ENCODE measurements at places on chromosomes 5 and 9. TPM values are rescaled to one million over a fixed set of nuclear protein-coding genes. Genes with fewer than 3 reads are reported as not detected.

The TRIM7 gene
- 0.74 TPM for total RNA-seq

GRCh38 chr9:37309136-37309535, 113.4 kb upstream of the GRHPR start:
- DNase-seq, result no peak

The FOXI1 gene
- total RNA-seq, result not detected

DNA sequence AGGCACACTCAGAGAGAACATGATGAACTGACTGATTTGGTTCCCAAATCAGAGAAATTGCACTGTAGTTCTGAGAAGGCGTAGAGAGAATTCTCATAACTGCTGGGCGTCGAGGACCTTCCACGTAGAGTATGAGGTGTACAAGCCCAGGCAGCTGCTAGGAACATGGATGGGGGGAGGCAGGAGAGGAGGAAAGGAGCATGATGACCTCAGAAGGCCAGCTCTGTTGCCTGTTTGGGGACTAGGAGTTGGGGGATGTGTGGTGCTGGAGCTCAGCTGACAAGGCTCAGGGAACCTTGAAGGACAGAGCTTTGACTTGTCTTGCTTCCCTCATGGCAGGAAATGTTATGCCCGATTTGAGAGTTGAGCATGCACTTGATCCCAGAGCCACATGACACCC, 485.4 kb downstream of the IRX1 start:
- DNase-seq, result no peak

DNA sequence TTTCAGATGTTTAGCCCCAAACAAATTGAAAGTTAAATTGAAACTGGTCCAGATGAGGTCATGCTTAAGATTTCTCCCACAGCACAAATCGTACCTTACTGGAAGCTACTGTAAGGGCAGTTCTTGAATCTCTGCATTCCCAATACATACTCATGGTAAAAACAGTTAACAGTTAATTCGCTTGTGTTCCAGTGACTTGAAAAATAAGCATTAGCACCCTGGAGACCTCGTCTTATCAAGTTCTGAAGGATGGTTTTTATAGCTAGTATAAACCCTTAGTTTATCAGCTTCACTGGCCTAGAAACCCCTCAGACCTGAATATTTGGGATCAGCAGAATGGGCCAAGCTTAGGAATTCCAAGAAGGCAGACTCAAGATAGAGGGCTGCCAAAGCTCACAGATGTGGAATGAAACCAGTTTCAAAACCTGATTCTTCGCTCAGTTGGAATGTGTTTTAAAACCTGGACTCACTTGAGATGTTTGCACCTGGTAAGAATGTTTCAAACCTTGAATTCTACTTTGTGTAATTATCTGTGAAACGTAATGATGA, 103.6 kb downstream of the C9orf152 start:
- peak; percentile 70 for DNase-seq

DNA sequence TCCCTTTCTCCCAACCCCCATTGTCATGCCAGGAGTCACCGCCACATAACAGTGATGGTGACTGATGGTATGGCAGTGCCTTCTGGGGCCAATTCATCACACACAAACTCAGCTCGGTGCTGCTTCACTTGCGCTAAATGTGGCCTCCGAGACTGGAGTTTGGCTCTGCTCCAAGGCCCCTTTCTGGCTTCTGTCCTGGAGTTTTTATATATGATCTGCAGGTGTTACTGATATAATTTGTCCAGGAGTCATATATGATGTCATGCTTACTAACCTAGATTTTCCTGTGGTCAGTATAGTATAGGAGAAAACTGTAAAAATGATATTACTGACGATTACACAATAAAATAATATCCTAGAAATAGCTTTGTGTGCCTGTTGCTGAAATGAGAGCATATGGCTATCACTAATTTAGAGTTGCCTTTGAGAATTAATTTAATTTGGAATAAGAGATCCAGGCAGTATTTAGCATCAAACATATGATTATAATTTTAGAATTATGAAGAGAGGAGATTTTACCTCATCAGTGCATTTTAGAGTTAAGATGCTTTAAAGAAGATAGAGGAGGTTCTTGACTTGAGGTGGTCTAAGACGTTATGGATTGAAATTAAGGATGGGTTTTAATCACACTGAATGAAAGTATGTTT, 334.1 kb upstream of the CD180 start:
- DNase-seq, result no peak

- no peak for DNase-seq
Observed at GRCh38 chr5:126166368-126166767, 256.8 kb upstream of the GRAMD2B start.

- no peak for DNase-seq
Observed at GRCh38 chr5:42989190-42989589, 50.9 kb downstream of the ANXA2R start.

DNA sequence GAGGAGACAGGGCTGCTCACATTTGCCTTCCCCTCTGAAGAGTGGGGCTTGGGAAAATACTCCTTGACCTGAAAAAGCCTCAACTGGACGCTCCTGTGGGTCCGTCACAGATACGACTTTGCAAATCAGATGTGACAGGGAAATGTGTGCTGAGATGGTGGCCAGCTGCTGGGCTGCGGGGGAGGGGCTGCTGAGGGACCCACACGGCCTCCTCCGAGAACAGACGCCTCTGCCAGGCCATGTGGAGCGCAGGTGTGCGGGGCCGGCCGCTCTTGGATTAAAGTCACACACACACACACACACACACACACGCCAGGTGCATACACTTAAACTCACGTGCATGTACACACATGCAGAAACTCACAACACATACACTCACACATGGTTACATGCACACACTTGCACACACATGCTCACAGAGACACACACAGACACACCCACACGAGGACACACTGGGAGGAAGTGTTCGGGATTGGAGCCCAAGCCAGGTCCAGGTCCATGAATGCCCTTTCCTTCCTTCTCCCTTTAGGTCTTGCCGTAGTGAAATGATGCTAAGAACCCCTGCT, 167.4 kb downstream of the GAPVD1 start:
- no peak for DNase-seq

DNA sequence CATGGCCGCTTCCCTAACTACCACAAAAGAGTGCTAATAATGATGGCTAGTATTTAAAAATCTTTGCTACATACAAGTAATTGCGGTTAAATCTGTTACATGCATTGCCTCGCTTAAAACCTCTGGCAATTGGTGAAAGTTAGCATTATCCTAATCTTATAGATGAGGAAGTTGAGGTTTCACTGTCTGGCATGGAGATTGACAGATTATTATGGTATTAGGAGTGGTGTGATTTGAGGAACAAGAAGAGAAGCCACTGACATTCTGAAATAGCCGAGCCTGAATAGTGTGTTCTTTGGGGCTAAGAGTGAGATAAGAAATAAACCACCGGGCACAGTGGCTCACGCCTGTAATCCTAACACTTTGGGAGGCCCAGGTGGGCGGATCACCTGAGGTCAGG, 45.3 kb upstream of the DPYSL3 start:
- no peak for DNase-seq

- peak; percentile 90 for DNase-seq
Observed at GRCh38 chr9:4297151-4297785, 2.6 kb downstream of the GLIS3 start.

DNA sequence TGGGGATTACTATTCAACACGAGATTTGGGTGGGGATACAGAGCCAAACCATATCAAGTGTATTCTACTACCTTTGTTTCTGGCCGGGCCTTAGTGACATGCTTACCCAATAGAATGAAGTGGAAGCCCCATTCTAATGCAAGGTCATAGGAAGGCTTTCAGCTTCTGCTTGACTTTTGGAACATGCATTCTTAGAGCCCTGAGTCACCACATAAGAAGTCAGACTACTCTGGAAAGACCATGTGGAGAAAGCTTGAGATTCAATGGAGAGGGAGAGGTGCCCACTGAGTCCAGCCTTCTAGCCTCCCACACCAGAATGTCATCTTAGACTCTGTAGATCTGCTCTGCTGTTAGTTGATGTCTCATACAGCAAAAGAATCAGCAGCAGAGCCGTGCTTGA, 155.7 kb upstream of the FBN2 start:
- DNase-seq, result no peak

The S1PR3 gene
- 12.8 TPM for total RNA-seq

The SLC28A3 gene
- total RNA-seq, result 0.16 TPM

The FAM200C gene
- total RNA-seq, result 5.5 TPM

DNA sequence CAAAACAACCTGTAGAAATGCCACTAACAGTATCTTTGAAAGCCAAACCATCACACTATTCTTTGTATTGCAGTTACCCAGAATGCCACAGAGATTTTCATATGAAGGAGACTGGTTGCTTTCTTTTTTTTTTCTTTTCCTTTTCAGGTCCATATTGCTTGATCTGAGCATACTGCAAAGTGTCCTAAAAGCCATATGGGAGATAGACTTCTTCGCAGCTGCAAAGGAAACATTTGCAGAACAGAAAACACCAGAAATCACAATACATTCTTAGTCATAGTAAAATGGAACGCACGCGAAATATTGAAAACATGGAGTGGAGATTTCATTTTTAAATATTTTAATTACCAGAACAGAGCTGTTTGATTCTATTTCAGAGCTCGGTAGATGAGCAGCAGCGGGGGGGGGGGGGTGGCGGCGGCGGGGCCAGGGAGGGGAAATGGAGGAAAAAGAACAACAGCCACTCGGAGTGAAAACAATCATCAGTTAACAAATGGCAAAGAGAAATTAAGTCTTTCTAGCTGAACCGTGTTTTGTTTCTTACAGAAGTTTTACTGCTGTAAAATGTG, 284.1 kb downstream of the NFIB start:
- peak; percentile 33 for DNase-seq

- DNase-seq, result no peak
Observed at GRCh38 chr5:167616043-167616890, 675.2 kb upstream of the WWC1 start.

The APBB3 gene
- total RNA-seq, result 16.1 TPM

DNA sequence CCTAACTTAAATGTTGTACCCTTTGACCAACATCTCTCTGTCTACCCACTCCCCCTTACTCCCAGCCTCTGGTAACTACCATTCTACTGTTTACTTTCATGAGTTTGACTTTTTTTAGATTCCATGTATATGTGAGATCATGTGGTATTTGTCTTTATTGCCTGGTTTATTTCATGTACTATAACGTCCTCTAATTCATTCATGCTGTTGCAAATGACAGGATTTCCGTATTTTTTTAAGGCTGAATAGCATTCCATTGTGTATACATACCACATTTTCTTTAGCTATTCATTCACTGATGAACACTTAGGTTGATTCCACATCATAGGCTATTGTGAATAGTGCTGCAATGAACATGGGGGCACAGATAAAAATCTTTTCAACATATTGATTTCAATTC, 11.8 kb upstream of the NDUFB6 start:
- peak; percentile 19 for DNase-seq

- DNase-seq, result no peak
Observed at GRCh38 chr5:176561259-176561658, 12.1 kb downstream of the CDHR2 start.

The FBXL7 gene
- 12.6 TPM for total RNA-seq

GRCh38 chr5:39254671-39255070, 35.3 kb upstream of the FYB1 start:
- no peak for DNase-seq

DNA sequence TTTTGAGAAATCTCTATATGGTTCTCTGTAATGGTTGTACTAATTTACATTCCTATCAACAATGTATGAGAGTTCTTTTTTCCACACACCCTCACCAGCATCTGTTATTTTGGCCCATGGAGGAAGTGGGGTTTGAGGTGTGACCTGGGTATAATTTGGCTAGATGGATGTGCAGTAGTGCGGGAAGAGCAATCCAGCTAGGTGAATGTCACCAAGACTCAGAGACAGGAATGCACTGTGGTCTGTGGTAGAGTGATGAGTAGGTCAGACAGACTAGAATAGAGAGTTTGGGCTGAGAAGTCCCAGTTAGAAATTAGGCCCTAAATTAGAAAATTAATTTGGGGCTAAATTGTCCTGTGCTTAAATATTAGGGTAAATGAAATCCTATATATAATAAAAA, 32.8 kb upstream of the PIP5K1B start:
- DNase-seq, result no peak

- DNase-seq, result no peak
Observed at GRCh38 chr5:116569999-116570398, 4.6 kb downstream of the SEMA6A start.

GRCh38 chr5:141765896-141766551, 84.0 kb upstream of the ARAP3 start:
- no peak for DNase-seq

The IGFBPL1 gene
- total RNA-seq, result not detected

DNA sequence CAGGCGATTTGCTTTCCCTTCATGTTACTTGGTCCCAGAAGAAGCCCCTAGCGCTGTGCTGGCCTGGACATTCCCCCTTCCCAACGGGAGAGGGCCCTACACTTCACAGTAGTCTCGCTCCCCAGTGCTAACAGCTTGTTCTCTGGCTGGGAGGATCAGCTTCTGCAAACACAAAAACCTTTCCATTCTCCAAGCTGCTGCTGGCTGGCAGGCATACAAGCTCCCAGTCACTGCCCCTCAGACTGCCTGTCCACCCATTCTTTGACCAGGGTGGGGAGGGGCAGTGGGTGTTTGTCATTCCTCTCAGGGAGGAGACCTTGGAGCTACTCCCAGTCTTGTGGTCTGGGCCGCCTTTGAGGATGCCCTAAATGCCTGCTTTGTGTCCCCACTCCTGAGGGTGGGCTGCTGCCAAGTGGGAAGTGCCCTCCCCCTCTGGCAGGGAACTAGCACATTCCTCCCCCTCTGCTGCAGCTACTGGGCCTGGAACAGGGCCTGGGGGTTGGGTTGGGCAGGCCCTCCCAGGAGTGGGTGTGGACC, 20.8 kb downstream of the ENHO start:
- DNase-seq, result peak; percentile 96

- no peak for DNase-seq
Observed at GRCh38 chr5:175748650-175749049, 90.8 kb downstream of the HRH2 start.

GRCh38 chr9:70054521-70054920, 10.9 kb downstream of the MAMDC2 start:
- DNase-seq, result no peak

- no peak for DNase-seq
Observed at GRCh38 chr5:142087920-142088679, 20.5 kb upstream of the NDFIP1 start.

DNA sequence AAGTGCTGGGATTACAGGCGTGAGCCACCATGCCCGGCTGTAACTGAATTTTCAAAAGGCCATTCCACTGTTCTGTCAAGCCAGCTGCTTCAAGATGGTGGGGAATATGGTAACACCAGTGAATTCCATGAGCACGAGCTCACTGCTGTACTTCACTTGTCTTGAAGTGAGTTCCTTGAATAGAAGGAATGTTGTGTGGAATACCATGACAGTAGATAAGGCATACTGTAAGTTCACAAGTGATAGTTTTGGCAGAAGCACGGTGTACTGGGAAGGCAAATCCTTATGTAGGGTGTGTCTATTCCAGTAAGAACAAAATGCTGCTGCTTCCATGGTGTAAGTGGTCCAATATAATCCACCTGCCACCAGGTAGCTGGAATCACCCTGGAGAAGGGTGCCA, 6.6 kb upstream of the PRXL2C start:
- DNase-seq, result peak; percentile 78

DNA sequence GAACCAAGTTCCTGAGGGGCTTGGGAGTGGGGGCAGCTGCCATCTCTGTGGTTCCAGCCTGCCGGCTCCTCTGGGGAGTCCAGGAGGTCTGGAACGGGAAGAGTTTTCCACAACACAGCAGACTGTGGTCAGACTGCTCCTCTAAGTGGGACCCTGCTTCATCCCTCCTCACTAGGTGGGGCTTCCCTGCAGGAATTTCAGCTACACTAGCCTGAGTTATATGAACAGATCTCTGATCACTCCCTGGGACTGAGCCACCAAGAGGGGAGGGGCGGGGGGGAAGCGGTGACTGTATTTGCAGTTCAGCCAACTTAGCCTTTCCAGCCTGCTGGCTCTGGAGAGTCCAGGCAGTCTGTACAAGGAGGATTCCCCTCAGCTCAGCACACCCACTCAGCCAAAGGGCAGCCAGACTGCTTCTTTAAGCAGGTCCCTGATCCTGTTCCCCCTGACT, 19.4 kb downstream of the DTWD2 start:
- DNase-seq, result peak; percentile 45

The AJM1 gene
- total RNA-seq, result 1.1 TPM
